ENCODE measurements at places on chromosomes 7 and 10.

GRCh38 chr10:97197030-97197500 is 11.3 kb upstream of the SLIT1 start:
- no peak for DNase-seq

DNA sequence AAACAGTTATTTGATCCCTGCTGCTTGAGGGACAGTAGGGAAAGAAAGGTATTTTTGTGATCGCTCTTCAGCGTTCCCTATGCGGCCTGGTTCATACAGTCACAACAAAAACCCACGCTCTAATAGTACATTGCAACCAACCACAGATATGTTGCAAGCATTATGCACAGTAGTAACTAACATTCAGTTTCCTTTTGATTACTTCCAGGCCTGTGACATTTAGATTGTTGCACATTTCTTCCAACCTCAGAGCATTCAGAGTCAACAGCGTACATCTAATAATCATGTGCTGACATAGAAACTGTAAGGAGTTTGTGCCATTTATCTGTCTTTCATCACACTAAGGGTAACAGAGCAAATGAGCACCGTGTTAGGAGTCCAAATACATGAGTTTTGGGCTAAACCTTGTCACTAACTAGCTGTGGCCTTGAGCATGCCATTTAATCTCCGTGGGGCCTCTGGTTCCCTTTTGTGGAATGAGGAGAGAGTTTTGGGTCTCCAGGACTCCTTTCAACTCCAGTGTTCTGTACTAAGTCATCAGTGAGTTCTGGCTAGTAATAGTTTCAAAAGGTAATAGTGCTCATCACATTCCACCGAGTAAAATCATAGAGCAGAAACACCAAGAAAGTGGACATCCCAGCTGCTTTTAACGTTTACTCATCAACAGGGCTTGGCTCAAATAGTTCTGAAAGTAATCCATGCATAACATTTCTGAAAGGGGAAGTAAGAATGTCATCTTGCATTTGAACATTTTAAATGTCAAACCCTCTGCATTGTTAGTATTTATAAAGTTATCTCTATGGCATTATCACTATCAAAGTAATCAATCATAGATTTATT is 99.0 kb upstream of the FZD1 start:
- DNase-seq = no peak

- no peak for DNase-seq
Measured at GRCh38 chr7:157855452-157856213, 518.8 kb downstream of the DNAJB6 start.

- DNase-seq = no peak
Measured at GRCh38 chr7:27424231-27424630, 181.6 kb downstream of the EVX1 start.

- no peak for DNase-seq
Measured at GRCh38 chr10:14016011-14016536, 314.6 kb downstream of the FRMD4A start.

GRCh38 chr7:111041577-111041976 is 49.4 kb upstream of the LRRN3 start:
- no peak for DNase-seq
